Colonic mucosa (tissue), 4 donors: ENCODE measurements at places on chromosomes 13 and 19.

DNA sequence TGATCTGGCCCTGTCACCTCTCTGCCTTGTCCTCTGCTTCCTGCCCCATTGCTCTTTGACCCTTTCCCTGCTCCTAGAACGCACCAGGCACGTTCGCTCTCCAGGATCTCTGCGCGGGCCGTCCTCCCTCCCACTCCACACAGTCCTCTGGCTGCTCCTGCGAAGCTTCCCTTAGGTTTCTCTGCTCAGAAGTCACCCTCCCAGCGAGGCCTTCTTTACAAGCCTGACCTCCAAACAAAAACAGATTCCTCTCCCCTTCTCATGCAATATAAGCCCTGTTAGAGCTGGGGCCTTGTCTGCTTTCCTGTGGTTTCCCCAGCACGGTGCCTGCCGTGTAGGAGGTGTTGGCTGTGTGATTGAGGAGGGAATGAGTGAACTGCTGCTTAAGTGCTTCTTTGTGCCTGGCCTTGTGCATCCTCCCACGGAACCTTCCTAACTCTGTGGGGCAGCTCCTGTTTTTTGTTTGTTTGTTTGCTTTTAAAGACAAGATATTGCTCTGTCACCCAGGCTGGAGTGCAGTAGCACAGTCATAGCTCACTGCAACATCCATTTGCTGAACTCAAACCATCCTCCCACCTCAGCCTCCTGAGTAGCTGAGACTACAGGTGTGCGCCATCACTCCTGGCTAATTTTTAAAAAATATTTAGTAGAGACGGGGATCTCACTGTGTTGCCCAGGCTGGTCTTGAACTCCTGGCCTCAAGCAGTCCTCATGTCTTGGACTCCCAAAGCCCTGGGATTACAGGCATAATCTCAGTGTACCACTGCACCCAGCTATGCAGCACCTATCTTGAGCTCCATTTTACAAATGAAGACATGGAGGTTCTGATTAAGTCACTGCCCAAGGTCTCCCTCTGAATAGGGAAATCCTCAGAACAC is 82.0 kb downstream of the SIPA1L3 start:
- no peak for DNase-seq

DNA sequence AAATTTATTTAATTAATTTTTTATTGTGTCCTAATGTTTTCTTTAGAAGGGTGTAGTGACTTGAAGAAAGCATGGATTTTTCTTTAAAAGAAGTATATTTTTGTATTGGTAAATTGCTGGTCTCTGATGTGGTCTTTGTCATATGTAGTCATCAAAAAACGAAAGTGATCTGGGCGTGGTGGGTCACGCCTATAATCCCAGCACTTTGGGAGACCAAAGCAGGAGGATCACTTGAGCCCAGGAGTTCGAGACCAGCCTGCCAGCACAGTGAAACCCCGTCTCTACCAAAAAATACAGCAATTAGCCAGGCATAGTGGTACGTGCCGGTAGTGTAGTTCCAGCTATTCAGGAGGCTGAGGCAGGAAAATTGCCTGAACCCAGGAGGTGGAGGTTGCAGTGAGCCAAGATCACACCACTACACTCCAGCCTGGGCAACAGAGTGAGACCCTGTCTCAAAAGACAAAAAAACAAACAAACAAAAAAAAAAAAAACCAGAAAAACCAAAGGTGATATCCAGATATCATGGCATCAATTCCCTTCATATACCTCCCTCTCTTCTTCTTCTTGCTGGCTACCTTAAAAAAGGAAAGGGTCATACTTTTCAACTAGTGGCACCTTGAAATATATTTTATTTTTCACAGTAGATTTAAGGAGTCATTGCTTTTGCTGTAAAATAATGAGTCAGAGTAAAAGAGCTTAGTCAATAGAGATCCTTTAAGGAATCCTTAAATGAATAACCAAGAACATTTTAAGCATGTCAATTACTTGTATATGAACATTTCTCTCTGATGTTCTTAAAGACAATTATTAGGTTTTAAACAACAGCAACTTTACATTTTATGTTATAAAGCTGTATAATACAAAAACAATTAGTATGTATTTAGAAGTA is 19.9 kb downstream of the KCTD4 start:
- no peak for DNase-seq

DNA sequence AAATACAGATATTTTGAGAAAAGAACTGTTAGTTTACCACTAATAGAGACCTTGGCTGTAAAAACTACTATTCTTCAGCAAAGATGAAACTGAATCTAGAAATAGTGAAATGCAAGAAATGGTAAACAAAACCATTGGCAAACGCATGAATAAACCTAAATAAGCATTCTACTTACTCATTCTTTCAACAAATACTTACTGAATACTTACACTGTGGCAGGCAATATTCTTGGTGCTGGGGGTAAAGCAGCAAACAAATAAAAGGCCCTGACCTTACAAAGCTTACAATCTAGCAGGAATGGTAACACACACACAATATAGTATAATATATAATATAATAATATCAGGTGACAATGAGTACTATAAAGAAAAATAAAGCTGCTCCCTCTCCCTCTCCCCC is 38.7 kb downstream of the KATNAL1 start:
- no peak for DNase-seq

- no peak for DNase-seq
Measured at GRCh38 chr13:44052780-44053184, 173.1 kb downstream of the LACC1 start.

DNA sequence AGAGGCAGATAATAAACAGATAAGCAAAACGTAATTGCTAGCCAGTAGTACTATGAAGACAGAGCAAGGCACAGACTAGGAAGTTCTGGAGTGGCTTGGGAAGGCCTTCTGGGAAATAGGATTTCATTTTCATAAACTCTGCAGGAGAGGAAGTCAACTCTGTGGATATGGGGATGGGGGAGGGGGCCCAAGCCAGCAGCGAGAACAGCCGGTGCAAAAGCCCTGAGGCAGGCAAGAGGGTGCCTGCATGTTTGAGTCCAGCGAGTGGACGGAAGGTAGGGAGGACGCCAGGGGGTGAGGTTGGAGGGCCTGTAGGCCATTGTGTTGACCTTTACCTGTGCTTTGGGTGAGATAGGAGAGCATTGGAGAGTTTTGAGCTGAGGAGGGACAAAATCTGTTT is 9.0 kb upstream of the ASF1B start:
- DNase-seq: no peak

DNA sequence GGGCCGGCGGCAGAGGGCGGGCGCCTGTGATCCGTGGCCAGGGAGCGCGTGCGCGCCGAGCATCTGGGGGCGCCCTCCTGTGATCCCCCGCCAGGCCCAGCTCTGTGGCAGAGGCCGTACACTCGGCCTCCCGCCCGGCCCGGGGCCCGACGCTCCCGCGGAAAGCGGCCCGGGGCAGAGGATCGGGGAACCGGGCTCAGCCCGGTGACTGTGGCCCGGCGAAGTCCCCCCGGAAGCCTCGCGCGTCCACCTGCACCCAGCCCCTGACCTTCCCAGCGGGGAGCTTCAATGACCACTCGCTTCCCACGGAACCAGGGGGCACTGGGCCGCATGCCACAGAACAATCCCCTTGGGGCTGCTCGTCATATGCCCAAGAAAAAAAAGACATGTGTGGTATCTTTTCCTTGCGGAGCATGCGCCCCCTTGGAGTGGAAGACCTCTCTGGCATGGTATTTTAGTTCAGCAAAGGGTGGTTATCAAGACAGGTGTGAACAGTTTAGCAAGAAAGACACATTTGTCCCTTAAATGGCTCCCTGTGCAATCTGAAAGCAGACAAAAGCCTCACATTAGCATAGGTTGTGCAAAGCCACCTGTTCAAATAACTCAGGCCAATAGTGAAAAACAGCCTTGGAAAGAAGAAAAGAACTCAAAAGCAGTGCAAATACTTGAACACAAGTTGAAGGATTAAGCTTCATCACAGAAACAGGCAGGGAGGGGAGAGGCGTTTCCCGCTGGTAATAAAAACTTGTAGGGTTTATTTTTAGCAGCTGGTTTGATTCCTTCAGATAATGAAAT is 290.9 kb upstream of the SOX21 start:
- no peak for DNase-seq
